AG10803 (cell line): ENCODE measurements at places on chromosomes 4 and X.
A peak's percentile ranks its signal among the peaks of the same experiment; 100 is the strongest.

GRCh38 chr4:124943145-124943889, 230.8 kb upstream of the ANKRD50 start:
- peak; percentile 13 for DNase-seq

DNA sequence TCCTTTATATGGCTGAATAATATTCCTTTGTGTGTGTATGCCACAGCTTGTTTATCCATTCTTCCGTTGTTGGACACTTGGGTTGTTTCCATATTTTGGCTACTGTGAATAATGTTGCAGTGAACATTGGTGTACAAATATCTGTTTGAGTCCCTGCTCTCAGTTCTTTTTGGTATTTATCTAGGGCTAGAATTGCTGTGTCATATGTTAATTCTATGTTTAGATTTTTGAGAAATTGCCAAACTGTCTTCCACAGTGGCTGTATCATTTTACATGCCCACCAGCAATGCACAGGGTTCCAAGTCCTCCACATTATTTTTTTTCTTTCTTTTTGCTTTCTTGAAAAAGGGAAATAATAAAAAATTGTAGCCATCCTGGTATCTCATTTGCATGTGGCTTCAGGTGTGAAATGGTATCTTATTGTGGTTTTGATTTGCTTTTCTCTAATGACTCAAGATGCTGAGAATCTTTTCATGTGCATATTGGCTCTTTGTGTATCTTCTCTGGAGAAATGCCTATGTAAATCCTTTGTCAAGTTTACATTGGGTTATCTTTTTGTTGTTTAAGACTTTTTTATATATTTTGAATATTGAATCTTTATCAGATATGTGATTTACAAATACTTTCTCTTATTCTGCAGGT, 129.7 kb downstream of the RAPGEF2 start:
- no peak for DNase-seq

DNA sequence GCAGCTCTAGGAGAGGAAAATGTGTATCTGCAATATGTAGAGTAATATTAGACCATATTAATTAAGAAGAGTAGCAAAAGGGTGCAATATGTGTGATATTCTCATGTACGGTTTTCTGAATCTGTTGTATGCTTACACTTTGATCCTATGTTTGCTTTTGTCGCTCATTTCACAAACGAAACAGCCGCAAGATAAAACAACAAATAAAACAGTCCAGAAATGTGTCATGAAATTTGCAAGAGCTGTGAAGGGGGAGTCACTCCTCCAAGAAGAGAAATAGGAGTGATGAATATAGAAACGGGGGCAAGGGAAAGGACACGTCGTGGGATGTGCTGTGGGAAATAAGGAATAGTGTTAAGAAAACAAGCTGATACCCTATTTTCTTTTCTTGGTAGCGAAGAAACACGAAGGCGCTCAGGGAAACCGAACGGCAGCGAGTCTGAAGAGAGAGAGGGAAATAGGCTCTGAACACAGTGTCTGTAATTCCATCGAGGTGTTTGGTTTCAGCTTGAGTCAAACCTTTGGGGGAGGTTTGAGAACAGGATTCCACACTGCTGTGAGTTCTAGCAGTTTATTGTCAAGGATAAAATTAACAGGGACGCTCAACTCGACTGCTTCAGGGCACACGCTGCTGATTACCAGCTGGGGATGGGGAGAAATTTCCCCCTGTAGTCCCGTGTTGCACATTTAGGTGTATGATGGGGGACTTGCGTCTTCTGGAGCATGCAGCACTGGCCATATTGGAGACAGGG, 595.6 kb upstream of the TENM3 start:
- DNase-seq: peak; percentile 24

- DNase-seq: no peak
Observed at GRCh38 chrX:45768666-45769236, 568.1 kb upstream of the DIPK2B start.

- no peak for DNase-seq
Observed at GRCh38 chr4:159506801-159507517, 404.1 kb downstream of the RAPGEF2 start.

- no peak for DNase-seq
Observed at GRCh38 chrX:2230457-2230856, 270.3 kb downstream of the DHRSX start.

DNA sequence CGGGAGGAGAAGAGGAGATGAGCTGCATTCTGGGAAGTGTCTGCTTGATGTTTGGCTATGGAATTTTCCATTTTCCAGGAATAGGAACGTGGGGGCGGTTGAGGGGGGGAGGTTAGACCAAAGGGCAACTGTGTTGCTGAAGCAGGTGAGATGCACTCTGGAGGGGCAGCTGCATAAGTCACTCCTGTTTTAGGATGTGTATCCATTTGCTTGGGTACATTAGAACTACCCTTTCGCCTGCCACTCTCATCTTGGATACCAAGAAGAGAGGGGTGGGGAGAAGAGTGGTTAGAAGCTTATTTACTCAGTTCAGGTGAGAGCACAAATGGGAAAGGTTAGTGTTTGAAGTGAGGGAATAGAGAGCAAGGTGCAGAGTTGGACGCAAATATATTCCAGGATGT, 934 bp upstream of the GPR119 start:
- no peak for DNase-seq

DNA sequence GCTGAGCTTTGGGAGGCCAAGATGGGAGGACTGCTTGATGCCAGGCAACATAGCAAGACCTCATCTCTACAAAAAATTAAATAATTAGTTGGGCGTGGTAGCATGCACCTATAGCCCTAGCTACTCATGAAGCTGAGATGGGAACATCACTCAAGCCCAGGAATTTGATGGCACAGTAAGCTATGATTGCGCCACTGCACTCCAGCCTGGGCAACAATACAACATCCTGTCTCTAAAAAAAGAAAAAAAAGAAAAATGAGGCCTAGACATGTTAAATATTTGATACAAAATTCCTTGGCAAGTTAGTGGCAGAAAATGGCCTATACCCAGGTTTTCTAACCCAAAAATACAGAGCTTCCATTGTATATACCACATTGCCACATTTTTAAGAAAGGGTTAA, 88.1 kb upstream of the MAB21L2 start:
- peak; percentile 76 for DNase-seq

DNA sequence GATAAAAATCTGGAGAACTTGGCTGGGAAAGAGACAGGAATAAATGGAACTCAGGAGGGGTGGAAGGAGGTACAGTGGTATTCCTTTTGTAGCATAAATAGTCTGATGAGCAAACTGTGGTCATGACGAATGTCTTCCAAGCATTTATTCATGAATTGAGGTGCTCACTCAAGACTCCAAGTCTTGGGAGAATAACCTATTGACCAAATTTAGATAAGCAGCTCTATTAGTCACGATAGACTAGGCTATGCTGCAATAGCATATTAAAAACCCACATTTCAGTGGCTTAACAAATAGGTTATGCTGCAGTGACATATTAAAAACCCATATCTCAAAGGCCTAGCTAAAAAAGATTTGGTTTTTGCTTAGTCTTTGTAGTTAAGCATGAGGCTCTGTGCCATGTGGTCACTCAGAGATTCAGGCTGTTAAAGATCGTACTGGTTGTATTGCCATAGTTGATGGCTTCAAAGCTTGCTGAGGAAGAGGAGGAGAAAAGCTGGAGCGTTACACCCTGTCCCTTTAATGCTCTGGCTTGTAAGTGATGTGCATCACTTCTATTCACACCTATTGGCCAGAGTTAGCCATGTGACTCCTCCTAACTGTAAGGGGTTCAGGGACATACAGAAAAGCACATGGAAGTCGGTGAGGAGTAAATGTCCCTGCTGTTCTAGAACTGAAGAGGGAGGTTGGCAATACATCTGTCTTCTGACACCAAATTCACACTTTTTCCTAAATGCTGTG, 24.5 kb upstream of the CCDC149 start:
- DNase-seq: no peak

- DNase-seq: peak; percentile 88
Observed at GRCh38 chrX:138858438-138858837, 146.9 kb upstream of the FGF13 start.

DNA sequence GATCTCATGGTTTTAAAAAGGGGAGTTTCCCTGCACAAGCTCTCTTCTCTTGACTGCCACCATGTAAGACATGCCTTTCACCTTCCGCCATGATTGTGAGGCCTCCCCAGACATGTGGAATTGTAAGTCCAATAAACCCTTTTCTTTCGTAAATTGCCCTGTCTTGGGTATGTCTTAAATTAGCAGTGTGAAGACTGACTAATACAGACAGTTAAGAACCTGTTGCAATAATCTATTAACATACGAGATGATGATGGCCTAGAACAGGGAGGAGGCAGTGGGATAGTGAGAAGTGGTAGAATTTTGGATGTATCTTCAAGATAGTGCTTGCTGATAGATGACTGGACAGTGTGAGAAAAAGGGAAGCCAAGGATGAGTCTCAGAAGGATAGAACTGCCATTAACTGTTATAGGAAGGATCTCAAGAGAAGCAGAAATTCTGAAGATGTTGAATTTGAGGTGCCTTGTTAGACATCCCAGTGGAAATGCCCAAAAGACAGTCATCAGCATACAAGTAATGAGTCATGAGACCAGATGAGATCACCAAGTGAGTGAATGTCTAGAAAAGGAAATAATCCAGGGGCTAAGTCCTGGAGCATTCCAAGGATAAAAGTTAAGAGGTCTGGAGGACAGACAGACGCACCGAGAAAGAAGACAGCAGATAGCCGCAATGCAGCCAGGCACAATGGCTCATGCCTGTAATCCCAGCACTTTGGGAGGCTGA, 38.8 kb upstream of the UGDH start:
- peak; percentile 80 for DNase-seq

DNA sequence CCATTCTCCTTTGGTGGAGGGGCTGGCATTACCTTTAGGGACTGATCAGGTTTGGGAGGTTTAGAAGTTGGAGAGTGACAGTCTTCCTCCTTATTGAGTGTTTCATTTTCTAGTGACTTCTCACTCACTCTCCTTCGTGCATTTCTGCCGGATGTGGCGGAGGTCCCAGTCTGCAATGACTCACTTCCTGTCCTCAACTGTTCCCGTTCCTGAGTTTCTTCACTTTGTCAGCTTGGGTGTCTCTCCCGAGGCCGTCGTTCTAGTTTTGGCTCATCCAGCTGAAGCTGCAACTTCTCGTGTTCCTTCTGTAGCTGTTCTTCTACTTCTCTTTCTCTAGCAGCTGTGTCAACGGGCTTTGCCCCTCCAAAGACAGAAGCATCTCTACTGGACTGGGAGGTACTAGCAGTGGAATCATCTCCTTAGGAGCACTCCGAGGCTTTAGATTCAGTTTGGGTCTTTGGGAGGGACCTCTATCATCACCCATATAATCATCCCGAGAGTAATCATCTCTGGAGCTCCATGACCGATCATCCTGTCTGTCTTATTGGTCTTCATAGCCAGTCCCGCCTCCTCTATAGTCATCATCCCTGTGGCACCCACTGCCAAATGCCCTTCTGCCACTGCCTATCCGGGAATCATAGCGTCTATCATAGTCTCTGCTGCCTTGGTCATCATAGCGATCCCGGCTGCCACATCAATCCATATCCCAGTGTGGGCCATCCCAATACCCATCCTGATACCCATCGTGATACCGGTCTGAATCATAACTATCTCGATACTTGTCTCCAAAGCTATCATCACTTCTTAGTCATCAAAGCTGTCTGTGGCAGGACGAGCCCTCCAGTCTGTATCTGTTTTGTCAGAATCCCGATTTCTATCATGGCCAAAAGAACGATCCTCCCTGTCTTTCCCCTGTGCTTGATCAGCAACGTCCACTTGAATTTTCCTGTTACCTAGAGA, 35.3 kb upstream of the VSIG4 start:
- no peak for DNase-seq

GRCh38 chrX:120517936-120518335, 42.8 kb downstream of the CUL4B start:
- peak; percentile 62 for DNase-seq

GRCh38 chrX:9482837-9483236, 18.0 kb downstream of the TBL1X start:
- DNase-seq: no peak

- no peak for DNase-seq
Observed at GRCh38 chr4:9904976-9905587, 116.2 kb downstream of the SLC2A9 start.

DNA sequence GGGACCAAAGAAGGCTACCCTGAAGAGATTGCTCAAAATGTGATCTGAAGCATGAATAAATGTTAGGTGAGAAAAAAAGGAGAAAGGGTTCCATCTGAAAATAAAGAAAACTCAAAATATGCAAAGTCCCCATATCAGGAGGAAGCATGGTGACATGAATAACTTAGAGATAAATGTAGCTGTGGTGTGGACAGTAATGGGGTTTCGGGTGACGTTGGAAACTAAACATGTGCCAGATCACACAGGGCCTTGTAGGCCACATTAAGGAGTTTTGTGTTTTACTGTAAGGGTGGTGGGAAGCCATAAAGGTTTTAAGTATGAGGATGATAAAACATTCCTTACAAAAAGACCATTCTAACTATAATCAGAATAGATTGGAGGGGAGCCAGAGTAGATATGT, 40.3 kb upstream of the ACSL4 start:
- DNase-seq: no peak

DNA sequence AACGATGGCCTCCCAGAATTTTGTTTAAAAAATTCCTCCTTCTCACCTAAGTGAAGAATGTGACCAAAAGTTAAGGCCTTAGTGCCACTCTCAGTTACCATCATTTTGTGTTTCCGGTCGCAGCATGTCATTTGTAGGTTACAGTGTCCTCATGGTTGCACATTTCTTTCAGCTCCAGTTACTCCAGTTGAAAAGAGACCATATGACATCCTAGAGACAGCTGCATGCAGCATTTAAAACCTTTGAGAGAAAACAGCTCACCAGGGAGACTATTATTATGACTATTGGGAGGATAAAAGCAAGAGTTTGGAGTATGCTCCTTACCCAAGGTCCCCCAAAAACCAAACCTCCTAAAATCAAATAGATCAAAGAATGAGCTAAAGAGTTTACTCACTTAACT, 45.8 kb downstream of the MGARP start:
- DNase-seq: no peak

DNA sequence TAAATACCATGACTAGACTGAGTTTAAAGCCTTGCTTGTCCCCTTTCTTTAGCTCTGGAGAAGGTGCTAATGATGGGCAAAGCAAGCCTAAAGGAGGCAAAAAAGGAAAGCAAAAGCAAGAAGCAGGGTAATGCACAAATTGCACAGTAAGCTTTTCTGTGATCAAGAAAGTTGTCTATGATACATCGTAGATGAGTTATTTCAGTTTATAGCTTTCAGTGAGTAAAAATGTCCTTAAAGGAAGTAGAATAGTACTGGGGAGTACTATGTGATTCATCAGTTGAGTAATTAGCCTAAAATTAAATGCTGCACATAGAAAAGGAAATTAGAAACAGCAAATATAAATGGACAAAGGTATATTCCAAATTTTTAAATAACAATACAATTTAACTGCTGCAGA, 50.2 kb upstream of the PDE5A start:
- DNase-seq: no peak

DNA sequence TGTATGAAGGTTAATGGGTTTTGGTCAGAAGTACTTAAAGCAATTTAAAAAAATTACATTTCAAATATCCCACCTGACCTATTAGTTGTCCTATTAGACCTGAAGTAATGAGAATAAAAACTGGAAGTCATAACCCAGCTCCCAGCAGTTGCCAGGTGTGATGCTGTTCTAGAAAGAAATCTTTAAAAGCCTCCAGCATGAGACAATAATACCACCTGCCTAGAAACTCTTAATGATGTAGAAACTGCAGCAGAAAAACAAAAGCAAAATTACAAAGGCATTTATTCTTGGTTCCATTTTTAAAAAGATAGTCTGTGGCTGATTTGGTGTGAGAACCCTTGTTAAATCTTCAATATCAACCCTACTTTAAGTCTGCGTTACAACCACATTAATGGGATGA, 1137.7 kb upstream of the TENM3 start:
- DNase-seq: no peak

- DNase-seq: peak; percentile 85
Observed at GRCh38 chr4:6771229-6771671, 11.3 kb upstream of the KIAA0232 start.
